Testis (tissue), 5 donors: ENCODE measurements at places on chromosomes 5 and 9.

DNA sequence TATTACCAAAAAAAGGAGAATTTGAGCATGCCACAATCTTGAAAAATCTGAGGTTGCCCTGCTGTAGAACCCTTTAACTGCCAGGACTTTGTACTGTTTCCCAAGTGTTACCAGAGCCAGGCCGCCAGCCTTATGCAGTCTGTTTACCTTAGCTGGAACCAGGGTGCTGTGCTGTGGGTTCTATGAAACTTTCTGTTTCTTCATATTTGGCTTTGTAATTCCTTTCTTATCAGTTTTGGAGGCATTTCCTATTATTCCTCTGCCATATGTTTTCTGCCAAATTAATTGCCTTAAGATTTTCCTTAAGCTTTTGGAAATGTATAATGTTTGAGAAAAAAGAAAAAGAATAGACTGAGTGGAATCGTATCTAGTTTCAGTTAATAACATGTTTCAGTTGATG lies 2.1 kb downstream of the S1PR3 start:
- no peak for DNase-seq

DNA sequence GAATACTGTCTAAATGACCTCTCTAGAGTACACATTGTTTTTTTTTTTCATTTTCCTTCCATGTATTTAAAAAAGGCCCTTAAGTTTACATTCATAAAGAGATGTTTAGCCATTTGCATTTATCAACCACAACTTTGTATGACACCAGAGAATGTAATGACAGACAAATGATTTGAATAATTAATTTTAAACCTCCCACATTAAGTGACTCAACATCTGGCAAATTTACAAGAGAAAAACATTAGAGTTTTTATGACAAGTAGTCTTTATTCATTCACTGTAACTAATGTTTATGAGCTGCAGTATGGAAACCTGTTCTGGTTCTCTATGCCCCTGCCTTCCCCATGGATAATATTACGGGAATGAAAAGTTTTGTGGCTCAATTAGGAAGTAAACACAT lies 1093.8 kb upstream of the CDH9 start:
- DNase-seq, result no peak

- DNase-seq, result no peak
Observed at GRCh38 chr9:13651969-13652663, 372.6 kb upstream of the MPDZ start.

DNA sequence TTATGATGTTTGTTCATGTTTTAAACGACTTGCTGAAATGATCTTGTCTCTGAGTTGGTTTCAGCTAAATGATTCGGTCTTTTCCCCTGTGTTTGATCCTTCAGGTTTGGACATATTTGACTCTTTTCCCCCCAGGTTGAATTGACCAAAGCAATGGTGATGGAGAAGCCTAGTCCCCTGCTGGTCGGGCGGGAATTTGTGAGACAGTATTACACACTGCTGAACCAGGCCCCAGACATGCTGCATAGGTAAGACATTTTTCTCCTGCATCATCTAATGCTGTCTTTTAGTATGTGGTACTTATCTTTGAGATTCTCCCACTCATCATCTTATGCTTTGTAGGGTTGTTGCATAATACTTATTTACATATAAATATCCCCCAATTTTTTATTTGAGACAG lies 14.7 kb downstream of the G3BP1 start:
- no peak for DNase-seq

DNA sequence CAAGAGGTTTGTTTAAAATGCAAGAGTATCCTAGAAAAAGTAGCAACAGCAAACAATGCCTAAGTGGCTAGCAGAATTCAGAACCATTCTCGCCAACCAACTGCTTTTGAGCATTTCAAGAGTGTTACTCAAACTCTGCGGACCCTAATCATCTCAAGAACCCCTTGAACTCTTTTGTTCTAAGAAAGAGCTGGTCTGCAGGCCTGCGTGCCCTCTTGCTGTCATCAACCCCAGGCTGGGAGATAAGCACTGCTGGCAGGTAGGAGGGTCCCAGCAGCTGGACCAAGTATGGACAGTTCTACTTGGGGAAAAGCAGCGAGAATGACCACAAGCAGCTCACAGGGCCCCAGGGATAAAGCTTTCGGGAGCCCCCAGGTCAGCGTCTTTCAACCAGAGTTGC lies 38.3 kb downstream of the MYO10 start:
- no peak for DNase-seq

GRCh38 chr5:38447056-38447455 lies 109.4 kb downstream of the LIFR start:
- DNase-seq, result no peak

DNA sequence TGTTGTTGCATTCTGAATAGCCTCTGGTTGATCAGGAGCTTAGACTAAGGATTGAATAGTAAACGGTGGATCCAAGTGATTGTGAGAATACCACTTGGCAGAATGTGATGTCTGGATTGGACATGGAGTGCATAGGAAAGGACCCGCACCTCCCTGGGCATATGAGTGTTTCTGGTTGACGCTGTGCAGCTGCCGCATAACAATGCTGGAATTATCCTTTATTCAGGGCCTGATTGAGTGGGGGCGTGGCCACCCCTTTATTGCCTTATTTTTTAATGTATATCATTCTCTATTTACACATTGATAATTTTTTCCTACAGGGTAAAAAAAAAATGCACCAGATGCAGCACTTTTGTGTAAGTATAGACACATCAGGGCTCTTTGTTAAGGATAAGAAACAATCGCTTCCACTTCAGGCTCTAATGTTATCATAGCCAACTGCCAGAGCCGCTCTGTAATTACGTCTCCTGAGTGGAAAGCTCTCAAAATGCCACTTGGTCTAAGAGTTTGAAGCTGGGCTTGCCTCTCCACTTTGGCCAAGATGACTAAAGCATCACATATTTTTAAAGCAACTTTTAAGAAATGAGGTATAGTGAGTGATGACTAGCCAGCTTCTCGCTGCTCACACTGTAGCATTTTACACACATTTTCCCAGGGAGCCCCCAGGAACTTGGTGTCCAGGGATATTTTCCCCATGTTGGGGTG lies 5.7 kb downstream of the FGD3 start:
- DNase-seq, result no peak

GRCh38 chr9:68418259-68418845 lies 61.9 kb downstream of the PGM5 start:
- no peak for DNase-seq

GRCh38 chr5:134136221-134136631 lies 21.7 kb downstream of the TCF7 start:
- DNase-seq, result peak; percentile 8

GRCh38 chr5:149528281-149529060 lies 22.8 kb downstream of the CSNK1A1 start:
- no peak for DNase-seq

DNA sequence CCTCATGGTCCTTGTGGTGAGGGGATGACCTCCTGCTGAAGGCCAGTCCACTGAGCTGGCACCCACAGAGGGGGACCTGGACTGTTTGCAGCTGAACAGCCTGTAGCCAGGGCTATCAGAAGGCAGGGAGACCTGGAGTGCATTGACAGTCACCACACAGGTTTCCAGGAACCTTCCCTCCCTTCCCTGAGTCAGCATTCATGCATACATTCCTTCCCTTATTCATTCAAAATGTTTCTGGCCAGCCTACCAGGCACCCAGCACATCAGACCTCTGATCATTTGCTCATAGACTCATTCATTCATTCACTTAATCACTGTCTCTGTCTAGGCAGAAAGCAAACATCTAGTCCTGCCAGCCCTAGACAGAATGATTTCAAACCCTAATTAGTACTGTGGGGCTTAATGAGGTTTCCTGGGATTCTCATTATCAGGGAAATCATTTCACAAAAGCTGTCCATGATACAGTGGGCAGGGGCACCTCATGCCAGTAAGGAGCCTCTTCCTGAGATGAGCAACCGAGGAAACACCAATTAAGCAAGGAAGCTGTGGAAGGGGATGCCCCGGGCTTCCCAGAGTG lies 110.1 kb upstream of the PPP1R26 start:
- no peak for DNase-seq

- no peak for DNase-seq
Observed at GRCh38 chr9:31114346-31114745, 1270.1 kb upstream of the ACO1 start.

DNA sequence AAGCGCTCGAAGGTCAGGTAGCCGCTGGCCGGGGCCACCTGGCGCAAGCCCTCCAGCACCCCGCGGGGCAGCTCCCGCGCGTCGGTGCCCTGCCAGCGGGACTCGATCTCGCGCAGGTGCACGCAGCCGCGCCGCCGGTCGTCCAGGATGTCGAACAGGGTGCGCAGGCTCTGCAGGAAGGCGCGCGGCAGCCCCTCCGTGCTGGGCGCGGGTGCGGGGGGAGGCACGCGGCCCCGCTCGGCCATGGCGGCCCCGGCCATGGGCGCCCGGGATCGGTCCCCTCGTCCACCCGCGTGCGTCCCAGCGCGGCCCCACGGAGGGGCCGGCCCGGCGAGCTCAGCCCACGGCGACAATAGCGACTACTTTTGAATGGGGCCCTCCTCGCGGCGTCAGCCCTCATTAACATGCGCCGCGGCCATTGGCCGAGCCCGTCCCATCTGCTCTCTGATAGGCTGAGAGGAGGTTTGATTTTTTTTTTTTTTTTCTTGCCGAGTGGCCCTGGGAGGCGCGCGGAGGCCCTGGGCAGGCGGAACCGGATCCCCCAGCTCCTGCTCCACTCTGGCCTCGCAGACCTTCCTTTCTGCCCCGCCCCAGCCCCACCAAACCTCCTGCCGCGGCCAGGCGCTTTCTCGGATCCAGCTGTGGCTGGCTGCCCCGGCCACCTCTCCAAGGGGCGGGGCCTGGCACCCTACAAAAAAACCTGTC lies at the start of gene SAPCD2:
SAPCD2 (minus strand) TSS at position 357 of the 705 bp plus-strand sequence; CDS start at position 260, 97 bp downstream.
- peak; percentile 91 for DNase-seq

DNA sequence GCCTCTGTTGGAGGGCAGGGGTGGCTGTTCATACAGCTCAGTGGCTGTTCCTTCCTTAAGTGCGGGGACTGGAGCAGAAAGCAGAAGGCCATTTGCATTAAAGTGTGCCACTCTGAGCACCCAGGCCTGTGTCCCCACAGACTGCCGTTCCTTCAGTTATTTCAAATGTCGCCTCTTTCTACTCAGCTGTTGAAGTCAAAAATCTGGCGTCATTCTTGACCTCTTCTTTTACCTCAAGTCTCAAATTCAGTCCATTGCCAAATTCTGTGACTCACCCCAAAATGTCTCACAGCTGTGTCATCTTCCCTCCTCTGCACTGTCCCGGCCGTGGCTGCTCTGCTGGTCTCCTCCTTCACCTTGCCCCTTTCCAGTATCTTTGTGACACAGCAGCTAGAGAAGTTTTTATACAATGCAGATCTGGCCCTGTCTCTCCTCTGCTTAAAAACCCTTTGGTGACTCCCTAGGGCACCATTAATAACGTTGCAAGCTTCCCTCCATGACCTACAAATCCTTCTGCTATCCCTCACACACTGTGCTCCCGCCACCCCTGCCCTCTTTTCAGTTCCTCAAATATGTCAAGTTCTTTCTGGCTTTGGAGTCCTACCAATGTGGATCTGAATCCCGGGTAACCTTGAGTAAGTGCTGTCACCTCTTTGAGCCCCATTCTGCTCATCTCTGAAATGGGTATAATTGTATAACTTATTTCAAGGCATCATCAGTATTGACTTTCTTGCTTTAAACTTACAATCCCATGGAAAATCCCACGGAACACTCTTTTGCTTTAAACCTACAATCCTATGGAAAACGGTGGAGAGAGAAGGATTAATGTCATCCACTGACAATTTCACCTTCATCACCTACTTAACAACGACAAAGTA lies 98.3 kb upstream of the BOD1 start:
- DNase-seq, result no peak

- DNase-seq, result no peak
Observed at GRCh38 chr5:167754501-167755021, 536.9 kb upstream of the WWC1 start.

DNA sequence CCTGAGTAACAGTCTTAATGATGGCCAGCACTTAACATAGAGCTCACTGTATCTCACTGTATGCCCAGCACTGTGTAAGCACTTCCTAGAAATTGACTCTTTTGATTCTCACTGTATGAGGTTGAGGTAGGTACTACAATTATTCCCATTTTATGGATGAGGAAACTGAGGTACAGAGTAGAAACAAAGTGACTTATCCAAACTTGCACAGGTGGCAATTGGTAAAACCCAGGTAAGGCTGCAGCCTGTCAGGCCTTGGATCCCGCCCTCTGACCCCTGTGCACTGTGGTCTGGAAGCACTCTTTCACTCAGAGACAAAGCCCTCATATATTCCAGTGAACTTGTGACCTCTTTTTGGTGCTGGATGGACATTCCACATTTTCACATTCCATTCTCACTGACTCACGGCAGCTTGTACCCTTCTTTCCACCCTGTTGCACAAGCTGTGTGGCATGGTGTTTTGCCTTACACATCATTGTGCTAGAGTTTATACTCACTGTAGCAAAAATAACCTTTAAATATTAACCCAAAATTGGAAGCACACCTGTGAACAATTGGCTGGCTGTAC lies 21.7 kb downstream of the ANKRD55 start:
- no peak for DNase-seq

DNA sequence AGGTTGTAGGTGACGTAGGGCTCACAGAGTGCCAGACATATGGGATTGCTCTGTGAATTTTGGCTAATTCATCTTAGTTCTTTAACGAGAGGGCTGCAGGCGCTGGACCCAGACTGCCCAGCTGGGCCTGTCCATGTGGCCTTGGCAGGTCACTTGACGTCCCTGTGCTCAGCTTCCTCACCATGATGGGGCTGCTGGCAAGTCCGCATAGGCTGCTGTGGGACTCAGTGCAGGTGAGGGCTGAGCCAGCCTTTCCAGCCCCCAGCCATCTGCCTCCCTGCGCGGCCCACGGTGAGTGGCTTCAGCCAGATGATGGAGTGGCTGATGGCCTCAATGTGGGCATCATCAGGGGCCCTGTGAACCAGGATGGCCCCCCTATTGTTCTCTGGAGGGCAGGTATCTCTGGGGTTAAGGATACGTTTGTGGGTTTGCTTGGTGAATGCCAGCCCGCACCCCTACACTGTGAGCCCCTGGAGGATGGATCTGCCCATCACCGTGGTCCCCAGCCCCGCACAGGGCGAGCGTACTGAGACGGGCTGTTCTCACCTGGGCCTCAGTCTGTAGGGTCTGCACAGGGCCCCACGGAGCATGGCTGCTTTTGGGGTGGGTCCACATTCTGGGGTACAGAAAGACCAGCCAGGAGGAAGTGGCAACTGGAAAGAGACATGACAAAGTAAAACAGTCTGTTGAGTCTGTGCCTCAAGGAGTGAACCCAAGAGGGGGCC lies 3.7 kb downstream of the CARD19 start:
- DNase-seq, result no peak

GRCh38 chr9:92745331-92745730 lies 19.3 kb downstream of the BICD2 start:
- DNase-seq, result no peak

DNA sequence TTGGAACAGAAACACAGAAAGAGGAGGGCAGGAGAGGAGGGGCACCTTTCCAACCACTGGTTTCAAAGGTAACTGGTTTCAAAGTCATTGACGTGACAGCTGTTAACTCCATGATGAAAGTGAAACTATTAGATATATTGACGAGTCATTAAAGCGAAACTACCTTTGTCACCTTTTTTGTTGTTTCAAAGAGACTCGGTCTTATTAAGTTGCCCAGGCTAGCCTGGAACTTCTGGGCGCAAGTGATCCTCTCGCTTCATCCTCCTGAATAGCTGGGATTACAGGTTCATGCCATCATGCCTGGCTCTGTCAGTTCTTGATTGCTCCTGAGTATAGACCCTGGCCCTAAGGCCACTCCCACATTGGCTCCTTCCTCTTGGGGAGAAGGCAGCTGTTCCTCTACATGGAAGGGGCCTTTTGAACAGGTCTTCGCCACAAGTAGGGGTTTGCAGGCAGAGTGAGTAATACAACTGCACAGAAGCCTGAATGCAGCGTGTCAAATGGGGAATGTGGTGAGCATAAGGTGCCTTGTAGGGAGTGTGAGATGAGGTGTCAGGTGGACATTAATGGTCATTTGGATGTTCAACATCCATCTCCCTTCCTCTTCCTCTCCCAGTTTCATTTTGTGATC lies 3.4 kb upstream of the F12 start:
- DNase-seq, result no peak
